Activated CD4-positive, alpha-beta T cell treated with anti-CD3 and anti-CD28 coated beads, Interleukin-2, amount 10 ng/mL, durations not matched to agents 7 days and 5 days (primary cell): ENCODE measurements at places on chromosomes 2 and 18. TPM values are rescaled to one million over a fixed set of nuclear protein-coding genes. Genes with fewer than 3 reads are reported as not detected.

Gene AFG3L2
- 35.7 TPM for total RNA-seq

Gene RAB6D
- total RNA-seq, result not detected

Gene OR6B2
- total RNA-seq, result not detected

Gene NTSR2
- total RNA-seq, result not detected

Gene DSG1
- total RNA-seq, result not detected

Gene BMP10
- not detected for total RNA-seq

Gene LRRC30
- total RNA-seq, result not detected

Gene ALPP
- not detected for total RNA-seq

Gene ANO7
- 0.12 TPM for total RNA-seq

Gene C2orf66
- total RNA-seq, result 0.20 TPM

GRCh38 chr2:224908818-224909217 lies 133.4 kb downstream of the DOCK10 start:
- no peak for DNase-seq

GRCh38 chr2:235746257-235746934 lies 252.6 kb downstream of the AGAP1 start:
- DNase-seq, result peak; percentile 54

DNA sequence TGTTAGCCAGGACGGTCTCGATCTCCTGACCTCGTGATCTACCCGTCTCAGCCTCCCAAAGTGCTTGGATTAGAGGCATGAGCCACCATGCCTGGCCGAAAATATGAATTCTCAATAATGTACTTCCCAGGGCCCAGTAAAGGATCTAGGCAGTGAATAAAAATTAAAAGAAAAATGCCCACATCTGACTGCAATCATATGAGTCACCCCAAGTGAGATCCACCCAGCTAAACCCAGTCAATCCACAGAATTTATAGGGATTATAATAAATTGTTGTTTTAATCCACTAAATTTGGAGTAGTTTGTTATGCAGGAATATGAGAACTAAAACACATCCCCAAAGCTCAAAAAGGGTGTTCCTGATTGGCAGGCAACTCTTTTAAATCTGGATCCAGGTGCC lies 93.5 kb upstream of the STK39 start:
- DNase-seq, result no peak

DNA sequence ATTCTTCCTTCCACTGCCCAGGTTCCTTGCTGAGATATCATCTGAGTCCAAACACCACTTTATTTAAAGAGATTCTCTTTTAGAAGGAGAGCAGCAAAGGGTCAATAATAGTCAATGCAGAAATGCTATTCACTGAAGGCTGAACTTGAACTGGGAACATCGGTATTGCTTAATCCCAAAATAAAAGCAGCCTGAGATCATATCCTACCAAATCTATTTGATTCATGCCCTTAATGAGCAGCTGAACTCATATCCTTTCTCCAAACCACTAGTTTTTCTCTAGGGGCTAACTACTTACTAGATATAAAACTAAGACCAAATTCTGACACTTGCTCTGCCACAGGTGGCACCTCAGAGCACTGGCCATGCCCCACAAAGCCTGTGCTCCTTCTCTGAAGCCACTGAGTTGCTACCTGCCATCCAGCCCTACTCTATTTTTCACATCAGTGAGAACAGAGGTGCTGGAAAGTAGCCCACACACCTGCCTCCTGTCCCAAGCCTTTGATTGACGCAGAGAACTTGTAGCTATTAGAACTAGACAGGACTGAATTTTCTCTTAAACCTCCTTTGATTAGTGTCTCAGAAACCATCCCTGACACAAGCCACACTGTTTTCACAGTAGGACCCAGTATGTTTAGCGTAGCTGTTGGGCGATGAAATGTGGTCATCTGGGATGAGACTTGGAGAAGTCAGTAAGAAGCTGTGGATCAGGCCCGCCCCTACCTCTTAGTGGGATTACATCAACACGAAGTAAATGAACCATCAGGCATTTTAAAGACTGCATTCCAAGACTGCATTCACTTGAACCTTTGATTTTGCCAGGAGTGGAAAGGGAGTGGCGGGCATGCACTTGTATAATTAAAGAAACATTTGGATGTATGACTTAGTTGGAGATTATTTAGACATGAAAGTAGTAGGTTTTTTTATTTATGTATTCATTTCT lies 124.3 kb downstream of the RBMS1 start:
- no peak for DNase-seq

DNA sequence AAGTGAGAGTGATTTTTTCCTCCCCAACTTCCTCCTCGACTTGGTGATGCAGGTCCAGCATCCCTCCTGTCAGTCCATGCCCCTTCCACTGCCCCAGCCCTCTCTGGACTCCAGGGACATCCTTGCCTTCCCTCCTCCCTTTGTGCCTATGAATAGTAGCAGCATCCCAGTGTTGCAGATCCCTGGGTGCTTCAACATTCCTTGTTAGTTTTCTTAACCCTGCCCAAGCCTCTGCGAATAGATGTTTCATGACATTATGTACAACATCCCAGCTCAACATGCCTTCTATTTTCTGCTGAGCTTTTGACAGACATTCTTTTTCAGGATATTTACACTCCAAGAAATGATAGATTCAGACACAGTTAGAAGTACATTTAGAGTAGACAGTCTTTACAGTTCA lies 35.3 kb upstream of the CCDC150 start:
- no peak for DNase-seq

GRCh38 chr18:498931-499775 lies 1.3 kb downstream of the COLEC12 start:
- DNase-seq, result no peak

DNA sequence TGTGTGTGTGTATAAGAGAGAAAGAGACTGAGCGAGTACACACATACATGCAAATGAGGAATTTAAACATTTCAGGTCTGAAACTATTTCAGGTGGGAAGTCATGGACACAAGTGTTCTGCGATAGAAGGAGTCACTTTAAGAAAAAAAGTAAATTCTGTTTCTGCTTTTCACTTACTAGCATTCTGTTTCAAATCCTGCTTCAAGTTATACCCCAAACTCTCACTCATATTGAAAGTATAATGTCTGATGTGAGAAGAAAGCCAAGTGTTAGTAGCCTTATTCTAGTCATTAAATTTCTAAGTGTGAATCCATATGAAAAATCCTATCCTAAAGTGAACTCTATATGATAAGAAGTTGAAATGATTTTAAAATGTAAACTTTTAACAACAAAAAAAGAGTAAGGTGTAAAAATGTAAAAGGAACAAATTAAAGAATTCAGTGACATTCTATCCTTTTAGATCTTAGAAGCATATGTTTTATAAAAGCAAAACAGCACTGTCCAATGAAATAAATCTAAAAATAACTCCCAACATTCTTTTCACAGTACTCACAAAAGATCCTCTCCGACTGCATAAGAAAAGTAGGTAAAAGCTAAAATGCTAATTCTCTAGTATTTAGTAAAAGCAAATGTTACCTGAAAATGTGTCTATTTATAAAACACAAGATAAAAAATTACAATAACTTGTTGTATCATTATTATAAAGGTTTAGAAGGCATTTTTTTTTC lies 570.6 kb downstream of the ZEB2 start:
- DNase-seq, result no peak

DNA sequence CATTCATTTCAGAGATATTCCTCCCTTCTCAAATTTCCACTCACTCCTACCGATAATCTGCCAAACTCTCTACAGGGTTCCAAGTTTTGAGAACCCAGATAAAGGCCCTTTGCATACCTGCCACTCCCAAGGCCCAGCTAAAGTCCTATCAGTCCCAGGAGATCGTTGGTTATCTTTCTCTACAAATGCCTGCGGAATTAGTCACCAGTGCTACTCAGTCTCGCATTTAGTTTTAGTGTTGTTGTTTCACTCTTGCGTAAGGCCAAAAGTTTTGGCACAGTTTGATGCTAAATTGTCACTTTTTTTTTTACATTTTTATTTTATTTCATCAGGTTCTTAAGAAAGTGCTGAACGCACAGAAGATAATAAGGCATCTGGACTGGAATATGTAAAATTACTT lies 29.2 kb upstream of the SETBP1 start:
- no peak for DNase-seq

DNA sequence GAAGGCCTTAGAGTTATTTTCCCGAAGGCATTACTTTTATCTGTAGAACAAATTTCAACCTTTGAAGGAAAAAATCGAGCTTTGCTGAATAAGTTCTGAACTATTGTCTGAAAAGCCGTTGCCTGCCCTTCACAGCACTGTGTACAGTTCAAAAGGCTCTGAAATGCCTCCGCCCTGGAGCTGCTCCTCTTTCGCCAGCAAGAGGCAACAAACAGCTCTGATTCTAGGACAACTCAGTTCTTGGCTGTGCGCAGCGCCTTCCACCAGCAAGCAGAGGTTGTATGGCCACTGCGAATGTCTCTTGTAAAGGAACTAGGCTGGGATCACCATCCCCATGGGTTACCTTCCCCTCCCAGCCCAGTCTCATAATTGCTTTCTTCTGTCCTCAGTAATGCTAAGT lies 308.5 kb downstream of the GBX2 start:
- no peak for DNase-seq

- DNase-seq, result peak; percentile 75
Measured at GRCh38 chr2:70070542-70071268, 16.6 kb upstream of the PCBP1 start.

GRCh38 chr18:33916200-33916599 lies 308.5 kb downstream of the NOL4 start:
- no peak for DNase-seq

- DNase-seq, result no peak
Measured at GRCh38 chr2:149099298-149099697, 60.8 kb downstream of the LYPD6B start.

- no peak for DNase-seq
Measured at GRCh38 chr18:43017622-43018021, 97.9 kb downstream of the RIT2 start.

DNA sequence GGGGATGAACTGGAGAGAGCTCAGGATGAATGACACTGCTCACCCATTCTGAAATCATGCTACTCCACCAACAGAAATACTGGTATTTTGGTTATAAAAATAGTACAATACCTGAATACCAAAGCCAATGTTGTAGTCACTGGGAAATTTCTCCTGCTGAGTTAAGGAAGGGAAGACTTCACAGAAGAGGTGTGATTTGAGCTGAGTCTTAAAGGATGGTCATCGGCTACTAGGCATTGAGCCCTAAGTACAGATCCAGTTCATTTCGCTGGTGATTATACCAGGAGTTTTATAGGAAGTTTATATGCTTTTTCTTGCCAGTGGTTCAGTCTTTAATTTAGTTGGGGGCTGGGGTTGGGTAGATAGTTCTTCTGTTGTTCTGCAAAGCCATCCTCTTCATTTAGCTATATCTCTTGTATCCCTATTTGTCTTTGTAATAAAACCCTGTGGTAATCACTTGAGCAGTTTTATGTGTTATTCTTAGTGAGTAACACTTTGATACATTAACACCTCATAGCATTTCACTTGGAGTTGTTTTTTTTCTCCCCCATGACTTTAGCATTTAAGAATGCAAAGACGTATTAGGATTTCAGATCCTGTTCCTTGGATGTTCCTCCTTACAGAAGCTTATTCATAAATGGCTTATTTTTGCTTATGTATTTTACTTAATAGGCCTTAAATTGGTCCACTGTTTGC lies 239.9 kb upstream of the FOSL2 start:
- DNase-seq, result no peak

DNA sequence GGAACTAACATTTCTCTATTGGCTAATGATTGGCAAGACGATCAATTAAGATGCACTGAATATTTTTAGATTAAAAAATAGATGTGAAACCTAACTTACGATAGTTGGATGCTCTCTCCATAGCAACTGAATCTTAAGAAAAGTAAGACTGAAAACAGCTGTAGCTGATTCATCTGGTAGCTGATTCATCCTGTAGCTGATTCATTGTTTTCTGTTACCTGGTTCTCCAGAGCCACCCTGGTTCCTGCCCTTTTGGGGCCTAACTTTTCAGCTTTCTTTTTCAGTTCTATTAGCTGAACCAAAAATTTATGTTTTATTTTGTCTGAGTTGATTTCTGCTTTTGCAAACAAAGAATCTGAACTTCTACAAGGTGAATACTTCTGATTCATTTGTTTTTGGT lies 22.7 kb upstream of the SPR start:
- DNase-seq, result no peak

DNA sequence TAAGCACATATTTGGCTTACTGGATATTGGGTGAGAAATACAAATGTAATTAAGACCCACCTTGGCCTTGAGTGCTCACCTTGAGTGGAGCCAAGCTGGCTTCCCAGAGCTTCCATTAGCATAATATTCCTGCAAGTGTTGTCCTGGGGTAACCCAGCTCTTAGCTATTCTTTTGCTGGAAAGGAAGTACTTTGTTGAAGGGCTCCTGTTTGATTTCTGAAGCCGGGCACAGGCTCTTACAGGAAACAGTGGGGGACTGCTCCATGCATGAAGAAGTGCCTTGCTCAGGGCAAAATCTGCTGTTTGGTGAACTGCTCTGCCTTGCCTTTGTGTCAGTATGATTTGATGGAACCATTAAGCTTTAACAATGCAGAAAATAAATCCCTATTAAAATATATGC lies 325.4 kb downstream of the SMAD2 start:
- DNase-seq, result no peak

DNA sequence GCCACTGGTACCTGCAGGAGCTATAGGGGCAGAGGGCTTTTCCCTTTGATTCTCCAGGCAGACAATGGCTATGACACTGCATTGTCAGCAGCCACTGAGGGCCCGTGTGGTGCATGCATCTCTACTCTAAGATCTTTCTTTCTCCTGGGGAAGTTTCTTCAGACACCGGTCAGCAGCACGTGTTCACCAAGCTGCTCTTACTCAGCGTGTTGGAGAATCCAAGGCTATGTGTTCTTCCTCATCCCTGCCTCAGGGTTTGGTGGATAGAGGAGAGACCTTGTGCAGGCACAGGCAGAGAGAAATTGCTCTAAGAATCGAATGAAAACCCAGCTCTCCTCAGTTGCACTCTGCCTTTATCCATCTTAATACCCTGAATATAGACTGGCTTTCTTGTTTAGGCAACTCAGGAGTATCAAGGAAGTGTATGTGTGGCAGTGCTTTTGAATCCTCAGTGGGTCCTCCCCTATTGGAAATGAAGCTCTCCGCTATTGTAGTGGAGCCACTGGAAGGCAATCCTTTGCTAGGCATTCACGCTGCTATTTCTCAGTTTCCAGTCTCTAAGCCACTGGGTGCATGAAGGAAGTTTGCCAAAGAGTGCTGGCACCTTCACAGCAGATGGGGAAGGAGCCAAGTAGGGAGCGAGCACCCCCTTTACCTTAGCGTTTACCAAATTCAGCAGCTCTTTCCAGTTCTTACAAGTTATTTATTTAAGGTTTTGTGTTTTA lies 86.9 kb upstream of the EML6 start:
- no peak for DNase-seq

GRCh38 chr2:159832858-159833257 lies 34.9 kb upstream of the CD302 start:
- no peak for DNase-seq

GRCh38 chr2:182891611-182892010 lies 25.2 kb upstream of the FRZB start:
- no peak for DNase-seq
